ENCODE measurements at places on chromosomes 7 and 10.

GRCh38 chr10:21427804-21428481, 97.5 kb downstream of the SKIDA1 start:
- DNase-seq = no peak

GRCh38 chr7:24036033-24036412, 248.0 kb upstream of the NPY start:
- no peak for DNase-seq

GRCh38 chr10:24318517-24318916, 109.6 kb downstream of the KIAA1217 start:
- DNase-seq = no peak

GRCh38 chr10:91707236-91707635, 74.4 kb upstream of the PPP1R3C start:
- no peak for DNase-seq

GRCh38 chr7:18958627-18959026, 158.8 kb downstream of the TWIST1 start:
- DNase-seq = no peak

DNA sequence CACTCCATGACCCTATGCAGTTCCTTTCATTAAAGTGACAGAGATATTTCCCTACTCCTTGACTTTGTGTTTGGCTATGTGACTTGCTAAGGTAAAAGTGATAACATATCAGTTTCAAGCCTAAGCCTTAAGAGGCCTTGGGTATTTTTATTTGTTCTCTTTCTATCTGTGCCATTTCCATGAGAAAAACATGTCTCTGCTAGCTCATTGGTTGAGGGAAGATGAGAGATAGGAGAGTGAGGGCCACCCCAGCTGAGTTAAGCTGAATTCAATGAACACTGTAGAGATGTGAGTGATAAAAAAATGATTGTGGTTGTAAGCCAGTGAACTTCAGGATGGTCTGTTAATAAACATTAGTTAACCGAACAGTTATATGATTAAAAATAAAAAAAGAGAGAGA, 13.4 kb downstream of the TASOR2 start:
- DNase-seq = no peak

- DNase-seq = no peak
Observed at GRCh38 chr10:106537866-106538265, 626.6 kb downstream of the SORCS1 start.

- no peak for DNase-seq
Observed at GRCh38 chr7:78585980-78586379, 787.4 kb downstream of the PHTF2 start.

- no peak for DNase-seq
Observed at GRCh38 chr10:26374426-26374825, 63.7 kb upstream of the APBB1IP start.

DNA sequence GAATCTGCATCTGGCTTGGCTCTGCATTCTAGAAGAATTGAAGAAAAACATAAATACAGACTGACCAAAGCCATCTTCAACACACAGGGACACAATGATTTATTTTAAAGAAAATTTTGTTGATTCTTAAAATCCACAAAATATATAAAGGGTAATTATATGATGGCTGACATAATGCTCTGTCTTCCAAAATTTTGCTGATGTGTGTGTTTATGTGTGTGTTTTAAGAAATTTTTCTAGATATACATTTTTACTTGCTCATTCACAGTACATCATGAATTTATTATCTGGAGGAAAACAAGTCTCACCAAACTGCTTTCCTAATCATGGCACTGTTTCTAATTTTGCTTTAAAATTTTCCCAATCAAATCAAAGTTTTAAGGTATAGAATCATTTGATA, 442.6 kb downstream of the PARD3 start:
- DNase-seq = no peak

- DNase-seq = no peak
Observed at GRCh38 chr7:92244808-92245486, 767 bp downstream of the KRIT1 start.

- no peak for DNase-seq
Observed at GRCh38 chr7:104137971-104138370, 69.8 kb downstream of the ORC5 start.

GRCh38 chr10:6537770-6538169, 42.3 kb downstream of the PRKCQ start:
- no peak for DNase-seq

GRCh38 chr10:69878038-69878437, 76.3 kb downstream of the COL13A1 start:
- peak; percentile 72 for DNase-seq

GRCh38 chr7:79096361-79096805, 357.1 kb downstream of the MAGI2 start:
- no peak for DNase-seq

GRCh38 chr7:139358541-139359365, 941 bp upstream of the LUC7L2 start:
- no peak for DNase-seq

DNA sequence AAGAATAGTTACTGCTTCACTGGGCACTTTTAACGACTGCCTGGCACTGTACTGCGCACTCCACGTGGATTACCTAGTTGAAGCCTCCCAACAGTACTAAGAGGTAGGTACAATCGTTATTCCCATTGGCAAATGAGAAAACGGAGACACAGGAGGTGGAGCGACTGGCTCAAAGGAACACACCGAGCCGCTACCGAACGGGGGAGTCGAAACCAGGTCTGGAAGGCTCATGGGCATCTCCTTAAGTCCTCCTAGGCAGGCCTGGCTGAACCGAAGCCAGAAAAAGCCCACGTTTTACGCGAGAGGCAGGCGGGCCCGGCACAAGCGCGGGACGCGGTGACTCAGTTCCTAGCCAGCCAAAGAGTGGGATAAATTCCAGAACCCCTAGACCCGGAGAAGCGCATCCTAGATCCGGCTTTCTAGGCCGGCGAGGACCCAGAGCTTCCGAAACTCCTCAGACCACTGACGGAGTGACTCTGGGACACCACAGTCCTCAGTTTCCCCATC, 472 bp downstream of the PDAP1 start:
- no peak for DNase-seq

GRCh38 chr7:20198260-20198659, 18.9 kb downstream of the MACC1 start:
- DNase-seq = no peak

DNA sequence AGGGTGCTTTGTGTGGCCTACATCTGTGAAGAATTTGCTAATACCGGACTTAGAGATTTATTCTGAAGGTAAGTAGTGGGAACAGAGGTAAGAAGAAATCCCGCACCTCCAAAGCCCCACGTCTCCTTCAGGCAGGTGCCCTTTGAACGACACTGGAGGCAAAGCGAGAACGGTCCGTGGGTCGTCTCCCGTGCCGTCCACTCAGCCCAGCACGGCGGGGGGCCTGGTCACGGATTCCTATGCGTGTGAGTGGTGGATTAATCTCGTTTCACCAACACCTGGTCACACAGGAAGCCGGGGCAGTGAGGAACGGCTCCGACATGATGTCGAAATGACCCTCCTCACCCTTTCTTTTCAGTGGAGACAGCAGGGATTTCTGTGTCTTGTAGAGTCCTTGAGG, 21.0 kb upstream of the ZFAND2A start:
- DNase-seq = no peak

GRCh38 chr10:77070346-77070745, 567.3 kb downstream of the KCNMA1 start:
- DNase-seq = no peak

- no peak for DNase-seq
Observed at GRCh38 chr7:1920266-1920681, 250.2 kb downstream of the ELFN1 start.

- DNase-seq = no peak
Observed at GRCh38 chr10:92787557-92788152, 60.7 kb upstream of the EXOC6 start.

DNA sequence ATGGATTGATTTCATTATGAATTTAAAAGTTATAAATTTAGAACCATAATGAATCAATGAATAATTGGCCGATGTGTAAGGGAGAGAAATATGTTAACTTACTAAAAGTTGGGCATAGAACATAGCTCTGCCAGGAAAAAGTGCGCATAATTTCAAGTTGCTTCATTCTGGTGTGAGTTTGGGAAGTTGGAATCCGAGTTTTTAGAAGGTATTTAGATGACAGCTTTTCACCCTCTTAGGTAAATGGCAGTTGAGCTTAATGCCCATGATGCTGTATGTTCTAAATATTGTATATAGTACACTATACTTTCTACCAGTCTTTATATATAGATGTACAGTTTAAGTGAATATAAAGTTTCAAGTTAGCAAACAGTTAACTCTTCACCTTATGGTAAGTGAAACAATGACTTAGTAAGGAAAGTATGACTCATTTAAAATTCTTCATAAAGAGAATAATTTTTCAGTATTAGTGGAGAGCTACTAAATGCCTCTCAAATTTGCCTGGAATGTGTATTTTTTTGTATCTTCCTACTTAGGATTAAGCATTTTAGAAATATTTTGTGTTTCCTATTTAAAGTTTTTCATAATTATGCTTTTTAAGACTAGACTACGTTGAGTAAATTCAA, 1.6 kb downstream of the C1GALT1 start:
- DNase-seq = no peak

- no peak for DNase-seq
Observed at GRCh38 chr10:95297402-95297801, 6.6 kb upstream of the PDLIM1 start.

DNA sequence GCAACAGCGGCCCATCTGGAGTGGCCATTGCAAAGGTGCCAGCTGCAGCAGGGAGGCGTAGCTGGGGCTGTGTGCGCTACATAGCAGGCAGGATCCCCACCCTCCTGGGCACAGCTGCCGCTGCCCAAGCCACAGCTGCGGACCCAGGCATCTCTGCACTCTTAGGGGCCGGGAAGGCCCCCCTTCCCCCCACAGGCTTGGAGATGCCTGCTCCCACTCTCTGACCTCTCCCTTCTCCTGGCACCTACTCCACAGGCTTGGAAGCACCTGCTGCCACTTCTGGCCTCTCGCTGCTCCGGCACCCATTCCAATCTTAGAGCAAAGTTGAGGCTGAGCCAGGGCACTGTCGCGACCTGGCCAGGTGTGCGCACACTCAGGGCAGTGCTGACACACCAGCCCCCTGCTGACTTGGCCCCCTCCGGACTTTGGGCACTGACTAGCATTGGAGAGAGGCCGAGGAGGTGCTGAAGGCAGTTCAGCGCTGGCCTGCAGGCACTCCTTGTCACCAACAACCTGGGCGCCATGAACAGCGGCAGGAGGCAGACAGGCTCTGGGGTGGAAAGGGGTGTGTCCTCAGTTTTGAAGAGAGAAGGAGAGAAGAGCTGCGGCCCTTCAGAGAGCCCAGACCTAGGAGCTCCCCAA, 18.4 kb downstream of the RBM48 start:
- DNase-seq = no peak

- DNase-seq = no peak
Observed at GRCh38 chr7:69677054-69677852, 79.0 kb downstream of the AUTS2 start.

GRCh38 chr10:73908853-73909539, 1.9 kb upstream of the PLAU start:
- DNase-seq = no peak

GRCh38 chr10:11329062-11329673, 282.3 kb downstream of the USP6NL start:
- no peak for DNase-seq

DNA sequence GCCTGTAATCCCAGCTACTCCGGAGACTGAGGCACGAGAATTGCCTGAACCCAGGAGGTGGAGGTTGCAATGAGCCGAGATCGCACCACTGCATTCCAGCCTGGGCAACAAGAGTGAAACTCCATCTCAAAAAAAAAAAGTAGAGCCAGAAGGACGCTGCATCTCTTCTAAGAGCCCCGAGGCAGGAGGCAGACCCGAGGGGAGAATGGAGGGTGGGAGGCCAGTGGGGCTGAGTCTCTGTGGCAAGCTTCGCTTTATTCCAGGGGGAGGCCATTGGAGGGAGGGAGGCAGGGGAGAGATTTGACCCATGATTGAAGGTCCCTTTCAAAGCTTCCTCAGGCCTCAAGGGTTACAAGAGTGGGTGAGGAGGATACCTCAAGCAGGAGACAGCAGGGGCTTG, 18.7 kb downstream of the TTYH3 start:
- no peak for DNase-seq

DNA sequence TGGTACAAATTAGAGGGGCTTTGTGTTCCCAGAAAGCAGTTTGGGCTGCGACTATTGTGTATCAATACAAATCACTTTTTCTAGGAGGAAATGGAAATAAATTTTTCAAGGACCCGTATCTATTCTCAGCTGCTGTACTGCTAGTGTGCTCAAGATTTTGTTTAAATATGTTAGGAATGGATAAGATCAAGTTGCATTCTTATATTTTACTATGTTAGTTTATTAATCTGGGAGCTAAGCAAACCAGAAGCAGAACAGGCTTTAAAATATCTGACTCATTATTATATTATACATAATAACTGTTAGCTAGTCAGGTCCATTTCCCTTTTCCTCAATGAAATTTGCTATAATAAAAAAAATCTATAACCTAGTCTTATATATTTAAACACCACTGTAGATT, 11.1 kb upstream of the GLCCI1 start:
- DNase-seq = no peak

- no peak for DNase-seq
Observed at GRCh38 chr10:114215033-114215432, 24.0 kb upstream of the VWA2 start.

- no peak for DNase-seq
Observed at GRCh38 chr10:76717141-76717540, 920.5 kb downstream of the KCNMA1 start.

GRCh38 chr10:71293446-71294084, 25.5 kb upstream of the SLC29A3 start:
- DNase-seq = no peak

DNA sequence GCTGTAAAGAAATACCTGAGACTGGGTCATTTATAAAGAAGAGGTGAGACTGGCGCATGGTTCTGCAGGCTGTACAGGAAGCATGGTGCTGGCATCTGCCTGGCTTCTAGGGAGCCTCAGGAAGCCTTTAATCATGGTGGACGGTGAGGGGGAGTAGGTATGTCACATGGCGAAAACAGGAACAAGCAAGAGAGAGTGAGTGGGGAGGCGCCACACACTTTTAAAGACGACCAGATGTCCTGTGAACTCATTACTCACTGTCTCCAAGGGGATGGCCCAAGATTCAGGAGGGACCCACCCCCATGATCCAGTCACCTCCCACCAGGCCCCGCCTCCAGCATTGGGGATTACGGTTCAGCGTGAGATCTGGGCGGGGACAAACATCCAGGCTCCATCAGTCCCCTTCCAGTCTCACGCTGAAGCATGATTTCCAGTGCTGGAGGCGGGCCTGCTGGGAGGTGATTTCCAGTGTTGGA, 3.2 kb downstream of the ZNF316 start:
- DNase-seq = no peak

All from right lung (tissue), 10 donors.